Activated naive CD8-positive, alpha-beta T cell treated with anti-CD3 and anti-CD28 coated beads, Interleukin-2, amount 10 ng/mL, durations not matched to agents 7 days and 5 days (primary cell): ENCODE measurements at places on chromosomes 1 and 21. TPM values are rescaled to one million over a fixed set of nuclear protein-coding genes. Genes with fewer than 3 reads are reported as not detected.
A peak's percentile ranks its signal among the peaks of the same experiment; 100 is the strongest.

DNA sequence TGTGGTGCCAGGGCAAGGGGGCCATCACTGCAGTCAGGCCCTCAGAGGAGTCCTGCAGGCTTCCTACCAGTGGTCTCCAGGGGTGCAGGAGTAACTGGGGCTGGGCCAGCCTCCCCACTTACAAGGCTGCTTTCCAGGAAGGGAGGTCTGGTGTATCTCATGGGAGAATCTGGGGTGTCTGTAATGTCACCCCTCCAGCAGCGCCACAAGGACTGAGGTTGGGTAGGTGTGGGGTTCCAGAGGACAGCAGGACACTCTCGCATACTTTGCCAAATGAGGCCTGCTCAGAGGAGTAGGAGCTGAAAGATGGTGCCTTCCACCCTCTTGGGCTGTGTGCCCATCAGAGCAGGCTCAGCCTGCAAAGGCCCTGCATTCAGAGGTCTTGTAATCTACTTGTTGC lies 46.9 kb downstream of the TNNT2 start:
- H3K36me3 ChIP-seq, result no peaks in the 10 kb centered on the region
- DNase-seq, result no peak
- H3K27ac ChIP-seq, result no peak overlapping the region
- H3K27me3 ChIP-seq, result peaks cover 5% of the 10 kb centered on the region
- no peak overlapping the region for H3K4me3 ChIP-seq

Gene KLHL21
- 39.0 TPM for total RNA-seq

- H3K4me1 ChIP-seq, result peaks cover 5% of the 10 kb centered on the region
- H3K27ac ChIP-seq, result no peak overlapping the region
- H3K4me3 ChIP-seq, result no peak overlapping the region
- no peaks in the 10 kb centered on the region for H3K36me3 ChIP-seq
These were observed 5.1 kb upstream of the C1orf159 start for GRCh38 chr1:1120866-1121591.

GRCh38 chr1:975896-976683 lies 5.8 kb downstream of the PERM1 start:
- H3K27me3 ChIP-seq, result peaks cover 5% of the 10 kb centered on the region
- H3K27ac ChIP-seq, result no peak overlapping the region
- H3K4me1 ChIP-seq, result no peaks in the 10 kb centered on the region
- DNase-seq, result peak; percentile 67
- H3K36me3 ChIP-seq, result peaks cover 1% of the 10 kb centered on the region
- H3K4me3 ChIP-seq, result no peak overlapping the region

Gene UMODL1
- total RNA-seq, result 0.26 TPM

GRCh38 chr1:187513190-187513589 lies 684.4 kb downstream of the PLA2G4A start:
- no peak for DNase-seq
- H3K27me3 ChIP-seq, result no peaks in the 10 kb centered on the region
- no peaks in the 10 kb centered on the region for H3K4me1 ChIP-seq
- H3K4me3 ChIP-seq, result no peak overlapping the region

GRCh38 chr1:98203466-98203865 lies 282.6 kb upstream of the DPYD start:
- no peaks in the 10 kb centered on the region for H3K36me3 ChIP-seq
- H3K4me3 ChIP-seq, result no peak overlapping the region
- no peak for DNase-seq
- no peak overlapping the region for H3K27ac ChIP-seq
- H3K27me3 ChIP-seq, result no peaks in the 10 kb centered on the region

DNA sequence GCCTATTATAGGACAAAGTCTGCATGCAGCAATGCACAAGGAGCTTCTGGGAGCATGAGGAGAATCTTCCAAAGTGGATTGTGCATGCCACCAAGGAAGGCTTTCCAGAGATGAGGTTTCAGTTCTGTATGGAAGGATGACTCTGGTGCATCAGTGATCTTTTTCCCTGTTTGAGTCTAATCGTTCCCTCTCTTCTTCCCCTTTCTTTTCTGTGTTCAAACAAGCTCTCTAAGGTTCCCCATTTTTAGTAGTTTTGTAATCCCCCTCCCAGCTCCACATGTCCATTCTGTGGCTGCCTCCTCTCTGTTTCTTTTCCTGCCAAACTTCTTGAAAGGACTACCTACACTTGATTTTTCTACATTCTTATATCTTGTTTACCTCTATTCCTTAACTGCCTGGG lies 43.3 kb upstream of the USP25 start:
- peaks cover 4% of the 10 kb centered on the region for H3K27me3 ChIP-seq
- DNase-seq, result no peak
- no peaks in the 10 kb centered on the region for H3K36me3 ChIP-seq
- no peak overlapping the region for H3K4me3 ChIP-seq

DNA sequence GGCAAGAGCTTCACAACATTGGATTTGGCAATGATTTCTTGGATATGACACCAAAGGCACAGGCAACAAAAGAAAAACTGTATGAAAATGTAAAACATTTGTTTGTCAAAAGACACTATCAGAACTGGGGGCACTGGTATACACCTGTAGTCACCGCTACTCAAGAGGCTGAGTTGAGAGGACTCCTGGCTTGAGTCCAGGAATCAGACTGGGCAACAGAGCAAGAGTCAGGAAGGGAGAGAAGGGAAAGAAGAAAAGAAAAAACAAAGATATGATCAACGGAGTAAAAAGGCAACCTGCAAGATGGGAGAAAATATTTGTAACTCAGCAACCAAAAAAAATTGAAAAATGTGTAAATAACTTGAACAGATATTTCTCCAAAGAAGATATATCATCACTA lies 6.0 kb upstream of the TUT4 start:
- no peak overlapping the region for H3K4me3 ChIP-seq
- peaks cover 2% of the 10 kb centered on the region for H3K27me3 ChIP-seq
- peaks cover 2% of the 10 kb centered on the region for H3K4me1 ChIP-seq
- no peaks in the 10 kb centered on the region for H3K36me3 ChIP-seq
